ENCODE measurements at places on chromosomes 13 and 19. TPM values are rescaled to one million over a fixed set of nuclear protein-coding genes. Genes with fewer than 3 reads are reported as not detected.
A peak's percentile ranks its signal among the peaks of the same experiment; 100 is the strongest.

SYDE1 gene
- 20.3 TPM for polyA plus RNA-seq

ERICH4 gene
- polyA plus RNA-seq, result not detected

NLRP4 gene
- not detected for polyA plus RNA-seq

SLC7A9 gene
- polyA plus RNA-seq, result 0.32 TPM

KLHL1 gene
- not detected for polyA plus RNA-seq

PLVAP gene
- polyA plus RNA-seq, result 57.2 TPM

NOTCH3 gene
- polyA plus RNA-seq, result 151 TPM

MBD3L2 gene
- polyA plus RNA-seq, result not detected

- no peak for DNase-seq
These were observed 469 bp upstream of the RNF6 start for GRCh38 chr13:26222520-26223046.

DNA sequence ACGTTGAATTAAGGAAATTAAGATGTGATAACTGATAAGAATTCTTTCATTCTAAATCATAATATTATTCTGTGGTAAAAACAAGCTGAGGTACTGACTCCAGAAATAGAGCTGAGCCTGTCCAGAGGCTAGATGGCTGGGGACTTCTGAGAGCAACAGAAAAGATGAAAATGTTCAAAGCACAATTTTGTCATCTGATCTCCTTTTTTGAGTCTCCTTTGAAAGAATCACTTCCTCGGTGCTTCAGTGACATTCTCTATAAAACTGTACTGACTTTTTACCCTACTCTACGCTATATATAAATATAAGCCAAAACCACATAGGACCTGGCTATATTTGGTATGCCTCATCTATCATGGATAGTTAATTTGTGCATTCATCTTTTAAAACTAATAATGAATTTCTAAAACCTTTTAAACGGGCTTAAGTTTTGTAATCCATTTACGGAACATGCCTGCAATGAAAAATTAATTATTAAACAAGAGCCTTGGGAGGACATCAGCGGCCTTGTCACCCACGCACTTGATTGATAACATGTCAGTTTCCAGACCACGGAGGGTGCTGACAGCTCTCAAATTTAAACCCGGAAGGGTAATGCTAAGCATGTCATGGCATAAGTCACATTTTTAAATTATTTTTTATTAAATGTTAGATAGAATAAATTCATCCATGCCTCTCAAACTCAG lies 235.5 kb downstream of the PCDH9 start:
- DNase-seq, result no peak

- peak; percentile 100 for DNase-seq
These were observed at the start of the genes PSENEN and U2AF1L4 for GRCh38 chr19:35745328-35746086. Gene PSENEN (plus strand): TSS chr19:35745651. CDS start chr19:35745931, 280 bp downstream. Gene U2AF1L4 (minus strand): TSS chr19:35745418. CDS start chr19:35745391, 27 bp downstream.

DNA sequence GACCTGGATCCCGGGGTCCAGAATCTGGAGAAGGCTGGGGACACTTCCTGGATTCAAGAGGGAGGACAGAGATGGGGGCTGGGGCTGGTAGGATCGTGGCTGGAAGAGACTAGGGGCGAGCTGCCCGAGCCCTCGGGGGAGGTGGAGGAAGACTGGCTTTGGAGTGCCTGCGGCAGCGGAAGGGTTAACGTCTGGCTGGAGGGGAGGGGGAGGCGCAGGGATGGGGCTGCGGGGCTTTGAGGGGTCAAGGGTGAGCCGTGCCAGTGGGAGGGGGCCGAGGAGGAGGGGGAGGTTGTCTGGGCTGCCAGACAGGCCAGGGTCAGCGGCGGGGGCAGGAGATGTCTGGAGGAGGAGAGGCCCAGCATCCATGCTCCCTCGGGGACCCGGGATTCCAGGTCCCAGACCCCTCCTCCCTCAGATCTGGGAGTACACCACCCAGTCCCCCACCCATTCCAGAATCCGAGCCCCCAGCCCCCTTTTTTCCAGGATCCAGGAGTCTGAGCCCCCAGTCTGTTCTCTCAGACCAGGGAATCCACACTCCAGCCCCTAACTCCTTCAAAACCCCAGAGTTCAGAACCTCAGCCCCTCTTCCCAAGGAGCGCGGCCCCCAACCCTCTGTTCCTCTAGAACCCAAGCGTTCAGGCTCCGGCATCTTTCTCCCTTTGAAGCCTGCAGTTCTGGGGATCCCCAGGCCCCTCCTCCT lies 3.2 kb upstream of the SPACA6 start:
- DNase-seq, result peak; percentile 66

GRCh38 chr19:56748378-56748777 lies 76.8 kb upstream of the ZNF835 start:
- DNase-seq, result peak; percentile 66

- no peak for DNase-seq
These were observed 799.1 kb upstream of the SPRY2 start for GRCh38 chr13:81139987-81140386.

DNA sequence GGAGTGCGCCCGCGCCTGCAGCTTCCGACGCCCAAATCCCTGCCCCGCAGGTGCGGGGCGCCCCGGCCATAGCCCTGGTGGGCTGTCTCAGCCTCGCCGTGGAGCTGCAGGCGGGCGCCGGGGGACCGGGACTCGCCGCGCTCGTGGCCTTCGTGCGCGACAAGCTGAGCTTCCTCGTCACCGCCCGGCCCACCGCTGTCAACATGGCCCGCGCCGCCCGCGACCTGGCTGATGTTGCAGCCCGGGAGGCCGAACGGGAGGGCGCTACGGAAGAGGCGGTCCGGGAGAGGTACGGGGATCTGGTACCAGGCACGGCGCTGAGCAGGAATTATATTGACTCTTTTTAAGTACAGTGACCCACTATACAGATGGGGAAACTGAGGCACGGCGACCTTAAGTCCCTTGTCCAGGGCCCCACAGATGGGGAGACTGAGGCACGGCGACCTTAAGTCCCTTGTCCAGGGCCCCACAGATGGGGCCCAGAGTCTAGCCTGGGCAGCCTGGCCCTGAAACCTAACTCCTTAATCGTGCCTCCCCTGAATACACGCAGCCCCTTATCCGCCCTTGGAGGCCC lies 586 bp downstream of the MRI1 start:
- no peak for DNase-seq

DNA sequence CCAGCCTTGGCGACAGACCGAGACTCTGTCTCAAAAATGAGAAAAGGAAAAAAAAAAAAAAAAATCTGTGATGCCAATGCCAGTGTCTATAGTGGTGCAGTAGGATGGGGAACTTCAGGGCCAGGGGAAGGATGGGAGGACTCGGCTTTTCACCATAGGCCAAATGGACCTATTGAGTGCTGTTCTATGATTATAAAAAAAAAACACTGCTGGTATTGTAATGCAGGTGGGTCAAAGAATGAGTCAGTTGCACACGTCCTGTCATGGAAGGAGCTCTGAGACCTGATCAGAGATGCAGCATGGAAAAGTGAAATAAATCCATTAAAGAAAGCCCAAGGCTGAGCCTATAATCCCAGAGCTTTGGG lies 7.0 kb downstream of the DNAJB1 start:
- DNase-seq, result no peak

DNA sequence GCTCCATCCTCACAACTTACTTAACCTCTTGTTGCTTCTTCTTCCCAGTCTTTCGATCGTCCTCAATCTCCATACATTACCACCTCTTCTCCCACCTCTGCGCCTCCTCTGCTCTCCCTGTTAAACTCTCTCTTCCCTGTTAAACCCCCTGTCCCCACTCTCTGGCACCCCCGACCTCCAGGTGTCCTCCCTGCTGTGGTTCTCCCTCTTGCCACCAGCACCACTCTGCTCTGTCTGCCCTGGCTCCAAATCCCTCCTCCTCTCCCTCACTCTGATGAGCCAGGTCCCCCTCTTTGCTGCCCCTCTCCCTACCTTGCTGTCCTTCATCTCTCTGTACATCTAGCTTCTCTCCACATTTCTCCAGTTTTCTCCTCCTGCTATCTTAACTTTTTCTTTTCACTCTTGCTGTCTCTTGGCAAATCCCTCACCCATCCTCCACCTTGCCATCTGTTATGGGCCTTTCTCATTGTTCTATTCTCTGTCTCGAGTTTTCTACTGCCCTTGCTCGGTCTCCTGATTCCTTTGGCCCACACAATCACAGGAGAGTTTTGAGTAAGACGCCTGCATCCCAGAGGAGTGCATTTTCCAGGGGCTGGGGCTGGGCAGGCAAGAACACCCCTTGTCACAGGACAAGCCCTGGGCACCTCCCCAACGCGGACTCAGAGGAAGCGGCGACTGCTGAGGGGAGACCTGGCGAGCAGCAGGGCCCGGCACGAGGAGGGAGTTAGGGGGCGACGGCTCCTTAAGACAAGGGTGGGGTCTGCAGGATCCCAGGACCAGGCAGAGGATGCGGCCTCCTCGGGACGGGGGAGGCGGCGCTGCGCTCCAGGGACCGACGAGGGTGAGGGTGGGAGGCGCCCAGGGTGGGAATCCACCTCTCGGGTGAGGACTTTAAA lies 21.4 kb upstream of the ERVV-1 start:
- DNase-seq, result peak; percentile 4

DNA sequence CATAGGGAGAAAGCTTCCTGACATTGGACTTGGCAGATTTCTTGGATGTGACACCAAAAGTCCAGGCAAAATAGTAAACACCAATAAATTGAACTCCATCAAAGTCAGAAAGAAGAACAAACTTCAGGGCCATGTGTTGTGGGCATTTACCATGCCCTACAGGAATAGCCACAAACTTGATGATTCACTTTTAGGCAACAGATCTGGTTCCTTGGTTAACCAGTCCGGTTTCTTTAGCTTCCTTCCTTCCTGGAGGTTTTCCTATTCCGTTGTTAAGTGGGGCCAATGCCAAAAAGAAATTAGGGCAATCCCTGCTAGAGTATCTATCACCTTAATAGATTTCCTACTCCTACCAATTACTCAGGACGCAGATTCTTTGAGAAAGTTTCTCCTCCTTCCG lies 25.2 kb downstream of the IGFL1 start:
- DNase-seq, result no peak

DNA sequence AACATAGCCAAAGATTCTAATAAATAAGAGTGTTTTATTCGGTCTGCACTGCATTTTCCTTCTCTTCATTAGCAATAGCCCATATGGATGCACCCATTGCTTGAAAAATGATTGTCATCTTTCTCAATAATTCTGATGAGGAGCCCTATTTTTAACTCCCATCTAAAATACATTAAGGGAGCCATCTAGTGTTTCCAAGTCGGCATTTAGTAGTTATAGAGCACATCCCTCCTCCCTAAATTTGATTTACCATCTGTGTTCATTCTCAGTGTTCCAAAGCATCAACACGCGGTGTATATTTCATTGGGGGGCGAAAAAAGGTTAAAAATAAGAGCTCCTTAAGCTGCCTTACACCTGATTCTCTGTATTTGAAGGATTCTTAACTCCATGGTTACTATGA lies 119.2 kb upstream of the IPO5 start:
- DNase-seq, result no peak

DNA sequence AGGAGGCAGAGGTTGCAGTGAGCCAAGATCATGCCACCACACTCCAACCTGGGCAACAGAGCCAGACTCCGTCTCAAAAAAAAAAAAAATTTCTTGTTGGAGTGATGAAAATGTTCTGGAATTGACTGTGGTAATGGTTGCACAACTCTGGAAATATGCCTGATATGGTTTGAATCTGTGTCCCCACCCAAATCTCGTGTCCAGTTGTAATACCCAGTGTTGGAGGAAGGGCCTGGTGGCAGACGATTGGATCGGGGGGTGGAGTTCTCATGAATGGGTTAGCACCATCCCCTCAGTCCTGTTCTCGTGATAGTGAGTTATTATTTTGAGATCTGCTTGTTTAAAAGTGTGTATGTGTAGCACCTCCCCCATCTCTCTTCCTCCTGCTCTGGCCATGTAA lies 41.1 kb upstream of the MAP3K10 start:
- no peak for DNase-seq

- DNase-seq, result no peak
These were observed 30.1 kb downstream of the ZAR1L start for GRCh38 chr13:32284927-32285632.

- DNase-seq, result no peak
These were observed 7.2 kb downstream of the CDC16 start for GRCh38 chr13:114241918-114242317.

DNA sequence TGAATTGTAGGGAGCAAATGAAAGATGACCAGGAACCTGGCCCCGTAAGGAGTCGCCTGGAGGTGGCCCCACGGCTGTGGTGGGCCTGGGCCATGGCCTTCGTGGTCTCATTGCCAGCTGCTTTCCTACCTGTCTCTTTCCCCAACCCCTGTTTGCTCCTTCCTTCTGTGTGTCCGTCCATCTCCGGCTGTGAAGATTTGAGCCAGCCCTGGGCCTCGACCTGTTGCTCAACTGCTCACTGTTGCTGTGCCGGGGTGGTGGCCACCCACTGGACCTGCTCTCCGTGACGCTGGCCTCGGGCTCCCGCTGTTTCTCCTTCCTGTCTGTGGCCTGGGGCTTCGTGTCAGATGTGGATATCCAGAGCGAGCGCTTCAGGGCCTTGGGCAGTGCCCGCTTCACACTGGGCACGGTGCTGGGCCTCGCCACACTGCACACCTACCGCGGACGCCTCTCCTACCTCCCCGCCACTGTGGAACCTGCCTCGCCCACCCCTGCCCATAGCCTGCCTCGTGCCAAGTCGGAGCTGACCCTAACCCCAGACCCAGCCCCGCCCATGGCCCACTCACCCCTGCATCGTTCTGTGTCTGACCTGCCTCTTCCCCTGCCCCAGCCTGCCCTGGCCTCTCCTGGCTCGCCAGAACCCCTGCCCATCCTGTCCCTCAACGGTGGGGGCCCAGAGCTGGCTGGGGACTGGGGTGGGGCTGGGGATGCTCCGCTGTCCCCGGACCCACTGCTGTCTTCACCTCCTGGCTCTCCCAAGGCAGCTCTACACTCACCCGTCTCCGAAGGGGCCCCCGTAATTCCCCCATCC lies 8.5 kb downstream of the DBP start:
- no peak for DNase-seq

GRCh38 chr13:78398743-78399410 lies 204.5 kb downstream of the POU4F1 start:
- no peak for DNase-seq

GRCh38 chr19:1455002-1455335 lies 5.0 kb downstream of the APC2 start:
- no peak for DNase-seq

DNA sequence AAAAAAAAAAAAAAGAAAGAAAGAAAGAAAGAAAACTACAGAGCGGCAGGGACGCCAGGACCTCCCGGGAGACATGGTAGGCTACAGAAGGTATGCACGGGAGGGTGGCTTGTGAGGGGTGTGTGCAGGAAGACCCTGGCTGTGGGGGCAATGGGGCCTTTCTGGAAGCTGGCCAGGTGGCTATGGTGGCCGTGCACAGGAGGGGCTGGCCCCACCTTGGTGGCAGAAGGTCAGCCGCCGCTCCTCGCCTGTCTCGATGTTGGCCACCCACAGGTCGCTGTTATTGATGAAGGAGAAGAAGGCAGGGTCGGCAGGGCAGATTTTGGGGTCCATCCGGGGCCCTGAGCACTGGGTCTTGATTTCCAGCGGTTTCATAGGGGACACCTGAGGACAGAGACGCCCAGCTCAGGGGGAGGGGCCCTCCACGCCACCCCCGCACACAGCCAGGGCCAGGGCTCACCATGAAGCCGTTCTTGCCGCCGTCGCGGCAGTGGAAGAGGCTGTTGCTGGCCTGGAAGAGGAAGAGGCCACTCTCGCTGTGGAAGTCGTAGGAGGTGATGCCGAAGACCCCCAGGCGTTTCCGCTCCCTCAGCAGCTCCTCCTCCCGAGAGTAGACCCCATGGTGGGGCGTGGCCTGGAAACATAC lies 19.8 kb downstream of the DPP9 start:
- DNase-seq, result no peak
